Tibial artery (tissue), 4 donors: ENCODE measurements at places on chromosomes 12 and 14.
A peak's percentile ranks its signal among the peaks of the same experiment; 100 is the strongest.

GRCh38 chr14:73240816-73241480 lies 3.6 kb downstream of the PAPLN start:
- H3K27ac ChIP-seq = no peak overlapping the region
- no peak overlapping the region for H3K4me3 ChIP-seq
- H3K4me1 ChIP-seq = peaks cover 41% of the 10 kb centered on the region
- no peaks in the 10 kb centered on the region for H3K27me3 ChIP-seq
- no peak for DNase-seq
- no peaks in the 10 kb centered on the region for H3K36me3 ChIP-seq

GRCh38 chr12:117452112-117452511 lies 90.7 kb upstream of the NOS1 start:
- DNase-seq = no peak
- no peaks in the 10 kb centered on the region for H3K4me1 ChIP-seq
- H3K27me3 ChIP-seq = no peaks in the 10 kb centered on the region
- H3K27ac ChIP-seq = no peak overlapping the region
- H3K36me3 ChIP-seq = no peaks in the 10 kb centered on the region

DNA sequence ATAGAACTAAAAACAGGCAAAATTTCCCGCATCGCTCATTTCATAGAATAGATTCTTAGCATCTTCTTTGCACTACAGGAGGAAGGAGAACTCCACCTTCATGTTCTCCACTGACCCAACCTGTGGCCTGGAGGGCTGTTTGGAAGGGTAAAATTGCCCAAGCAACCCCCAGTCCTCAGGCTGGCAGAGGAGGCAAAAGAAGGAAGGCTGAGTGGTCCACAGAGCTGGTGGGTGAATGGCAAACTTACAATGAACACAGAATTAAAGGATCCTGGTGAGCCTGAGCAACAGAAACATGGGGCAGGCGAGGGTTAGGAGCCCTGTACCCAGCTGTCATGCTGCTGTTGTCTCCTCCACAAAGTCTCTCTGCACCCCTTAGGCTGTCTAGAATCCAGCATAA lies 25.1 kb downstream of the SENP1 start:
- no peaks in the 10 kb centered on the region for H3K4me1 ChIP-seq
- no peak overlapping the region for H3K27ac ChIP-seq
- no peak overlapping the region for H3K4me3 ChIP-seq

DNA sequence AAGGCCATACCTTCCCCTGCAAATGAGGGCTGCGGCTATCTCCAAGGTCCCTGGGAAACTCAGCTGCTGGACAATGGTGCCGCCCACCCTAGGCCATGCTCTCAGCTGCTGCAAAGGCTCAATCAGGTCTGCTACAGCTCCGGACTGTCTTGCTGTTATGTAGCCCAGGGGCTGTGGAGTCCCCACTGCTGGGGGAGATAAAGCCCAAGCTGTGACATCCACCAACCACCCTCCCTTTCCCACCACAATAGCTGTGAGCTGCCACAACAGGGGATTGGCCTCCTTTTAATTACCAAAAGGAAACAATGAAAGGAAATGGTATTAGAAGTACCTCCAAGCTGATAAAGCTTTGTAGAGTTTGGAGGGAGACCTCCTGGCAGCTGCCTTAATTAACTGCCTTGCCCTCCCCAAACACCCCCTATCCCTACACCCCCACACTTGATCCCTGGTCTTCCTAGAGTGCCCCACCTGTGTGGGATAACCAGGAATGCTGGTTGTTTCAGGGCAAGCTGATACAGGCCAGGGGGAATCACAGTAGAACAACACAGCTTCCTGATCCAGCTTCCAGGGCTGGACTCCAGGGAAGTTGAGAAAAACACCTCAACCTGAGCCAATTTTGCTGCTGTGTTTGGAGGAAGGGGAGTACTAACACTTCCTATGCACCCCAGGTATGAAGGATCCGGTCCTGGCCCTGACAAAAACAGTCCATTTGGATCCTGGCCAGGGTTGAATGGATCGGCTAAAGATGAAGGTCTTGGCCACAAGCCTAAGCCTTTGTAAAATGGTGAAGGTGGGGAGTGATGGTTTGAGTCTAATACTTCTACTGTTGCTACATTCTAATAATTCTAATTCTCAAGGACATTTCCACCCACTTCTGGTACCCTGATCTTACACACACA lies at the start of gene VWF:
Gene VWF, minus strand, starts transcription at position 260 of the 899 bp plus-strand sequence. CDS start 1,474 bp downstream, outside the sequence.
- no peaks in the 10 kb centered on the region for H3K36me3 ChIP-seq
- peak; percentile 55 for DNase-seq
- H3K27ac ChIP-seq = no peak within 1 kb of the TSS

GRCh38 chr12:22266101-22266500 lies 68.4 kb downstream of the ST8SIA1 start:
- H3K27me3 ChIP-seq = no peaks in the 10 kb centered on the region
- H3K27ac ChIP-seq = no peak overlapping the region
- peaks cover 4% of the 10 kb centered on the region for H3K4me1 ChIP-seq
- no peak for DNase-seq

DNA sequence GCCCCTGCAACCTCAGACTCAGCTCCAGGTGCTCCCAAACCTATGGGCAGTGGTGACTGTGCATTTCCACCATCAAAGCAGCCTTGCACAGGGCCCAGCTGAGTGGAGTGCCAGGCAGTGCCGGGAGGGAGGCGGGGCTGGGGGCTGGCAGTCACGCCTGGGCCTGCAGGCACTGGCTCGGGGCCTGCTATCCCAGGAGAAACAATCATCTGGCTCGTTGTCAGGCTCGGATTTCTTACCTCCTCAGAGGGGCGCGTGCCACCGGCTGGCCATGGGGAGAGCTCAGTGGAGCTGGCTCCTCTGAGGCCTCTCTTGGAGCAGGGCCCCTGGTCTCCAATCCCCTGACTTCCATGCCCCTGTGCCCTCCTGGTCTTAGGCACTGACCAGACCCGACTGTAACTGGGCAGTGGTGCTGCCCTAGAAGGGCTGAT lies 20.2 kb upstream of the PPP1R13B start:
- no peaks in the 10 kb centered on the region for H3K4me1 ChIP-seq
- H3K4me3 ChIP-seq = no peak overlapping the region
- peaks cover 18% of the 10 kb centered on the region for H3K27me3 ChIP-seq
- H3K27ac ChIP-seq = no peak overlapping the region
- H3K36me3 ChIP-seq = no peaks in the 10 kb centered on the region
- DNase-seq = no peak

GRCh38 chr14:86935241-86935885 lies 1057.6 kb downstream of the GALC start:
- no peak overlapping the region for H3K4me3 ChIP-seq
- DNase-seq = no peak
- H3K4me1 ChIP-seq = no peaks in the 10 kb centered on the region
- H3K27ac ChIP-seq = no peak overlapping the region
- no peaks in the 10 kb centered on the region for H3K36me3 ChIP-seq

DNA sequence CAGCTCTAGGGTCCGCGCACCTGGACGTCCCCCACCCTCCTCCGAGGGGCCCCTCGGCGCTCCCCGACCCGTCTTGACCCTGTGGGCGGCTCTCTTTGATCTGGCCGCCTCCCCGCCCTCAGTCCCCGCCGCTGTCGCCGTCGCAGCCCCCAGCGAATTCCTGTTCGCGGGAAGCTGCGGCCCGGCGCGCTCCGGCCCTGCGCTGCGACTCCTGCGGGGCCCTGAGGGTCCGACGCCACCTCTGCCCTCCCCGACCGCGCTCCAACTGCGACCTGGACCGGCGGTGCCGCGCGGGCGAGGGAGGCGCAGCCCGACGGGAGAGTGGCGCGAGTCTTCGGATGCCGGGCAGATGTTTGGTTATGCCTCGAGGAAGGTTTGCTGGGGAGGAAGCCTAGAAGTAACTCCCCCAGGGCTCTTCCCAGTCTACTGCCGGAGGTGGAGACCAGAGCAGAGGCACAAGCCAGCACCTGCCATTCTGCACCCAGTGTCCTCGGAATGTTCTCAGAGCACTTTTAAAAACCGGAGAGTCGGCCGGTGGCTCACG lies 440 bp upstream of the ISM2 start:
- H3K4me3 ChIP-seq = peak overlapping the region; percentile 40
- H3K27me3 ChIP-seq = peaks cover 40% of the 10 kb centered on the region
- no peaks in the 10 kb centered on the region for H3K4me1 ChIP-seq
- H3K27ac ChIP-seq = no peak overlapping the region
- H3K36me3 ChIP-seq = no peaks in the 10 kb centered on the region

GRCh38 chr12:102326982-102327381 lies 129.3 kb upstream of the PMCH start:
- H3K36me3 ChIP-seq = no peaks in the 10 kb centered on the region
- H3K4me3 ChIP-seq = no peak overlapping the region
- no peak for DNase-seq
- no peaks in the 10 kb centered on the region for H3K27me3 ChIP-seq

- no peaks in the 10 kb centered on the region for H3K36me3 ChIP-seq
- no peak overlapping the region for H3K27ac ChIP-seq
- H3K4me3 ChIP-seq = no peak overlapping the region
- H3K4me1 ChIP-seq = no peaks in the 10 kb centered on the region
- H3K27me3 ChIP-seq = no peaks in the 10 kb centered on the region
- no peak for DNase-seq
These were observed 29.1 kb downstream of the C14orf132 start for GRCh38 chr14:96067985-96068930.

- peak overlapping the region; percentile 49 for H3K27ac ChIP-seq
- peak; percentile 80 for DNase-seq
- H3K36me3 ChIP-seq = no peaks in the 10 kb centered on the region
- H3K4me1 ChIP-seq = no peaks in the 10 kb centered on the region
- H3K4me3 ChIP-seq = no peak overlapping the region
These were observed 32.1 kb upstream of the GSG1 start for GRCh38 chr12:13135371-13136178.

DNA sequence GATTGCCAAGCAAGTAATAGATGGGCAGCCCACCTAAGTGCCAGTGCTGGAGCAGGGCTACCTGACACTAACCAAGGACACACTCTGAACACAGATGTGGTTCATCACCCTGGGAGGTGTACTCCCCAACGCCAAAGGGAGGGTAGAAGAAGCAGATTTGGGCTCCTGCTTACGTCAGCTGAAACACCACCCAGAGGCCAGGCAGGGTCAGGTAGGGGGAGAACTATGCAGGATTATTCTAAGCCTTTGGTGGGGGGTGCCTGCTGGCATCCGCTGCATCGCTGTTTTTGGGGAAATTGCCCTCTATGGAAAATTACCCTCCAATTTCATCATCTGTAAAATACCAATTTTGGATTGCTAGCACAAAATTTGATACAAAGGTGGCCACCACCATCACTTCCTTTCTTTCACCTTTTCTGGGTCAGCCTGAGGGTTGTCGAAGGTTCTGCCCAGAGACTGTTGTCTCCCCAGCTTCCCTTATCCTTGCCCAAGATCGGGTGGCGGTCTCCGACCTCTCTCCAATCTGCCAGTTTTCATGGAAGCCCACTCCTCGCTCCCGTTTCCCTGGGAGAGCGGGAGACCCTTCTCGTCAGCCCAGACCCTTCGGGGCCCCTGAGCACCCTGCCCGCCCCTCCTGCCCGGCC lies 535 bp downstream of the BIN2 start:
- no peak for DNase-seq
- H3K4me1 ChIP-seq = no peaks in the 10 kb centered on the region
- peak overlapping the region; percentile 28 for H3K4me3 ChIP-seq
- H3K36me3 ChIP-seq = no peaks in the 10 kb centered on the region
- no peak overlapping the region for H3K27ac ChIP-seq
- H3K27me3 ChIP-seq = peaks cover 9% of the 10 kb centered on the region

DNA sequence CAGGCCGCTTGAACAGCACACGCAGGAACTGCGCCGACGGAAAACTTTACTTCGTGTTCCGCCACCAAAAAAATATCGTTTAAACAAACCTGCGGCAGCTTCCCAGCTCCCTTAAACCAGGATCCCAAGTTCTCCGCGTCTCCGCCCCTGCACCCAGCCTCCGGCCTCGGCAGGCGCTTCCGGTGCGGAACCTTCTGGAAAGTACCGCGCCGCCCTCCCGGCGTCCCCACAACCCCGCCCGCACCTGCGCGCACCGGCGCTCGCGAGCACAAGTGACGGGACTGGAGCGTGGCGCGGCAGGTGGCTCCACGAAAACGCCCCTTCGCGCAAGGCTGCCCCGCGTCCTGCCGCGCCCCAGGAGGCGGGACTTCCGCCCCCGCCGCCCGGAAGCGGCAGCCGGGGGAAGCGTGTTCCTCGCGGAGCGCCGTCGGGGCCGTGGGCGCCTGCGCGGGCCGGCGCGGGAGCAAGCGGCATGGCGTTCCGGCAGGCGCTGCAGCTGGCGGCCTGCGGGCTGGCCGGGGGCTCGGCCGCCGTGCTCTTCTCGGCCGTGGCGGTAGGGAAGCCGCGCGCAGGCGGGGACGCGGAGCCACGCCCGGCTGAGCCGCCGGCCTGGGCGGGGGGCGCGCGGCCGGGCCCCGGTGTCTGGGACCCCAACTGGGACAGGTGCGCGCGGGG lies at the start of gene PGAM5:
Gene PGAM5, plus strand, starts transcription at position 438 of the 675 bp plus-strand sequence. Its CDS starts 35 bp downstream, at position 473.
- peak within 1 kb of the TSS; percentile 79 for H3K4me3 ChIP-seq
- H3K36me3 ChIP-seq = peaks cover 8% of the 10 kb centered on the region
- peak; percentile 87 for DNase-seq

- DNase-seq = no peak
- H3K27me3 ChIP-seq = no peaks in the 10 kb centered on the region
- no peaks in the 10 kb centered on the region for H3K4me1 ChIP-seq
- no peak overlapping the region for H3K27ac ChIP-seq
- no peaks in the 10 kb centered on the region for H3K36me3 ChIP-seq
- H3K4me3 ChIP-seq = no peak overlapping the region
These were observed 393.8 kb downstream of the LRFN5 start for GRCh38 chr14:42000450-42000849.

- H3K4me3 ChIP-seq = no peak overlapping the region
- no peaks in the 10 kb centered on the region for H3K27me3 ChIP-seq
- no peak for DNase-seq
- no peaks in the 10 kb centered on the region for H3K36me3 ChIP-seq
- H3K4me1 ChIP-seq = no peaks in the 10 kb centered on the region
- peak overlapping the region; percentile 67 for H3K27ac ChIP-seq
These were observed 164.5 kb downstream of the SLC38A4 start for GRCh38 chr12:46661110-46661845.

GRCh38 chr14:102993523-102993922 lies 63.8 kb downstream of the CDC42BPB start:
- no peaks in the 10 kb centered on the region for H3K4me1 ChIP-seq
- no peaks in the 10 kb centered on the region for H3K27me3 ChIP-seq
- H3K36me3 ChIP-seq = peaks cover 92% of the 10 kb centered on the region
- no peak overlapping the region for H3K27ac ChIP-seq
- no peak overlapping the region for H3K4me3 ChIP-seq
- no peak for DNase-seq

DNA sequence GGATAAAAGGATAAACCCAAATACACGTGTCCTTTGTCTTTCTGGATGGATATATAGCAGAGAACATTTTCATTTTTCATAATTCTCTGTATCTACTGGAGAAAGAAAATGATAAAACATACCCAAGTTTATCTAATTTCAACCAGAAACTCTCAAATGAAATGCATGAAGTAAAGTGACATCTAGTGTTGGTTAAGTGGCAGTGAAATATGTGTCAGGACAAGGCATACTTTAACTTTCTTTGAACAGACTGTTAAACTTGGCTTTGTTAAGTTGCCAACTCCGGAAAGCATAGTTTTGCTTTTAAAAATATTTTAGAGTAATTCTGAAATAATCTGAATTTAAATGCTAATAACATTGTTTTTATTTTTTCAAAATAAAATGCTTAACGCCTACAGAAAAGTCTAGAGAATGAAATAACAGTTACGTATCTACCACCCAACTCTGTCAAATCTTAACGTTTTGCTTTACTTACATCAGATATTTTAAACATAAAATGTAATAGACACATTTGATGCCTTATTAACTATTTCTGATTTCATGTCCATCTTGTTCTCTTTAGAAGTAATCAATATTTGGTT lies 25.2 kb upstream of the NTN4 start:
- no peaks in the 10 kb centered on the region for H3K27me3 ChIP-seq
- H3K4me3 ChIP-seq = no peak overlapping the region
- H3K27ac ChIP-seq = no peak overlapping the region
- H3K36me3 ChIP-seq = no peaks in the 10 kb centered on the region
- no peaks in the 10 kb centered on the region for H3K4me1 ChIP-seq

- no peaks in the 10 kb centered on the region for H3K4me1 ChIP-seq
- DNase-seq = no peak
- H3K27ac ChIP-seq = no peak overlapping the region
- H3K4me3 ChIP-seq = no peak overlapping the region
- H3K27me3 ChIP-seq = no peaks in the 10 kb centered on the region
These were observed 170.8 kb downstream of the EGLN3 start for GRCh38 chr14:33780035-33780434.
